ENCODE measurements at places on chromosomes 16 and 17. TPM values are rescaled to one million over a fixed set of nuclear protein-coding genes. Genes with fewer than 3 reads are reported as not detected.

- DNase-seq = no peak
- H3K27ac ChIP-seq = no peak overlapping the region
- no peaks in the 10 kb centered on the region for H3K36me3 ChIP-seq
- no peak overlapping the region for H3K4me3 ChIP-seq
- no peaks in the 10 kb centered on the region for H3K4me1 ChIP-seq
Observed at GRCh38 chr16:15925631-15926030, 23.8 kb upstream of the ABCC1 start.

GRCh38 chr17:60151355-60151754 is 1.6 kb downstream of the CA4 start:
- DNase-seq = no peak
- no peak overlapping the region for H3K27ac ChIP-seq
- H3K27me3 ChIP-seq = peaks cover 79% of the 10 kb centered on the region
- H3K36me3 ChIP-seq = no peaks in the 10 kb centered on the region
- H3K4me1 ChIP-seq = peaks cover 14% of the 10 kb centered on the region

GRCh38 chr16:318628-319027 is 33.9 kb downstream of the AXIN1 start:
- H3K36me3 ChIP-seq = no peaks in the 10 kb centered on the region
- no peak overlapping the region for H3K27ac ChIP-seq
- H3K4me3 ChIP-seq = no peak overlapping the region
- no peaks in the 10 kb centered on the region for H3K27me3 ChIP-seq
- DNase-seq = no peak

DNA sequence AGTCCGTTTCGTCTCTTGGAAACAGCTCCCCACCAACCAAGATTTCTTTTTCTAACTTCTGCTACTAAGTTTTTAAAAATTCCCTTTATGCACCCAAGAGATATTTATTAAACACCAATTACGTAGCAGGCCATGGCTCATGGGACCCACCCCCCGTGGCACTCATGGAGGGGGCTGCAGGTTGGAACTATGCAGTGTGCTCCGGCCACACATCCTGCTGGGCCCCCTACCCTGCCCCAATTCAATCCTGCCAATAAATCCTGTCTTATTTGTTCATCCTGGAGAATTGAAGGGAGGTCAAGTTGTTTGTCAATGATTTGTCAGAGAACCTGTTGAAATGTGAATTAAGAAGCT is 48.2 kb downstream of the IL21R start:
- no peak for DNase-seq
- peaks cover 23% of the 10 kb centered on the region for H3K27me3 ChIP-seq
- no peaks in the 10 kb centered on the region for H3K36me3 ChIP-seq

- peak overlapping the region; percentile 58 for H3K4me3 ChIP-seq
- no peaks in the 10 kb centered on the region for H3K36me3 ChIP-seq
- peak overlapping the region; percentile 88 for H3K27ac ChIP-seq
- no peaks in the 10 kb centered on the region for H3K27me3 ChIP-seq
- no peak for DNase-seq
- H3K4me1 ChIP-seq = peaks cover 31% of the 10 kb centered on the region
Observed at GRCh38 chr17:45135978-45136791, 698 bp downstream of the ACBD4 start.

- no peak overlapping the region for H3K4me3 ChIP-seq
- DNase-seq = no peak
- H3K27ac ChIP-seq = no peak overlapping the region
Observed at GRCh38 chr16:78562111-78562510, 462.7 kb downstream of the WWOX start.

GRCh38 chr17:82603981-82604448 is 44.2 kb downstream of the WDR45B start:
- DNase-seq = peak; percentile 79
- no peak overlapping the region for H3K4me3 ChIP-seq
- H3K27ac ChIP-seq = peak overlapping the region; percentile 45
- peaks cover 75% of the 10 kb centered on the region for H3K36me3 ChIP-seq
- no peaks in the 10 kb centered on the region for H3K4me1 ChIP-seq

CD300H gene
- total RNA-seq = not detected

- no peak overlapping the region for H3K27ac ChIP-seq
- no peaks in the 10 kb centered on the region for H3K27me3 ChIP-seq
- no peak for DNase-seq
- H3K4me1 ChIP-seq = no peaks in the 10 kb centered on the region
- H3K36me3 ChIP-seq = no peaks in the 10 kb centered on the region
Observed at GRCh38 chr17:62949036-62949435, 17.0 kb upstream of the TANC2 start.

DNA sequence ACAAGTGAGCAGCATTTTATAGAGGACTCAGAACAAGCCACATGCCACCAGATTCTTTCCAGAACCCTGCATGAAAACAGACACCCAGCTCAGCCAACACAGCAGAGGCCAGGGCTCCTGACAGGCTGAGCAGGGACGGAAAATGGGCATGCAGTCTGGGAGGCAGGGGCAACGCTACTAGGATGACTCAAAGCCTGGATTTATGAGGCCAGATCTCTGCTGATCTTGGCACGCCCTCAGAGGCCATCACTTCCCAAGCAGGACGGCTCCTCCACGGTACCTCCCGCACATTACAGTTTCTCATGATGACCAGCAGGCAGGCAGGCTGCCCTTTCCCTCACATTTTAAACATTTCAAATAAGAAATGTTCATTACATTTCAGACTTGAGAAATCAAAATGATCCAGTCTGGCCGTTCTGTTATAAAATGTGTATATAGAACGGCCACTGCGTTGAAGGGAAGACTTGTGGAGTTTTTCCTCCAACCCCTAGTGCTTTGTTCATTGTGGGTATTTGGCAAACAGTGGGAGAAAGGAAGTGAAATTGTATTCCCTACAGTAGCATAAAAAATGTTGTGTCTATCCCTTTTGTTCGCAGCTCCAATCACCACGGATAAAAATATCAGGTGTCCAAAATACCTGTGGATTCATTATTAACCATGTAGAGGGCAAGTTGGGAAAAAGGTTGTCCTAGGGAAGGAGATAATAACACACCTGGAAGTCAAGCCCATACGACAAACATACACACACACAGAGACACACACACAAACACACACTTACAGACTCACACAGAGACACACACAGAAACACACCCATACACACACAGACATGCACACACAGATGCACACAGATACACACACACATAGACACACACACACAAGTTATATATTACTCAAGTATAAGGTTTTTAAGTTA is 64.8 kb upstream of the ADAMTS18 start:
- H3K36me3 ChIP-seq = no peaks in the 10 kb centered on the region
- H3K27ac ChIP-seq = no peak overlapping the region
- no peaks in the 10 kb centered on the region for H3K27me3 ChIP-seq

YWHAE gene
- total RNA-seq = 378 TPM

GRCh38 chr17:17836818-17837379 is at the start of gene SREBF1:
Gene SREBF1, minus strand, starts transcription at chr17:17836986. Its CDS starts 169 bp downstream, at chr17:17836817.
- no peaks in the 10 kb centered on the region for H3K27me3 ChIP-seq
- no peaks in the 10 kb centered on the region for H3K36me3 ChIP-seq
- peak within 1 kb of the TSS; percentile 100 for H3K27ac ChIP-seq
- peak; percentile 86 for DNase-seq
- H3K4me1 ChIP-seq = no peaks in the 10 kb centered on the region
- H3K4me3 ChIP-seq = peak within 1 kb of the TSS; percentile 95

- no peaks in the 10 kb centered on the region for H3K27me3 ChIP-seq
- H3K4me1 ChIP-seq = no peaks in the 10 kb centered on the region
- no peak overlapping the region for H3K27ac ChIP-seq
- H3K36me3 ChIP-seq = no peaks in the 10 kb centered on the region
Observed at GRCh38 chr17:11047228-11047627, 193.8 kb upstream of the SHISA6 start.

DNA sequence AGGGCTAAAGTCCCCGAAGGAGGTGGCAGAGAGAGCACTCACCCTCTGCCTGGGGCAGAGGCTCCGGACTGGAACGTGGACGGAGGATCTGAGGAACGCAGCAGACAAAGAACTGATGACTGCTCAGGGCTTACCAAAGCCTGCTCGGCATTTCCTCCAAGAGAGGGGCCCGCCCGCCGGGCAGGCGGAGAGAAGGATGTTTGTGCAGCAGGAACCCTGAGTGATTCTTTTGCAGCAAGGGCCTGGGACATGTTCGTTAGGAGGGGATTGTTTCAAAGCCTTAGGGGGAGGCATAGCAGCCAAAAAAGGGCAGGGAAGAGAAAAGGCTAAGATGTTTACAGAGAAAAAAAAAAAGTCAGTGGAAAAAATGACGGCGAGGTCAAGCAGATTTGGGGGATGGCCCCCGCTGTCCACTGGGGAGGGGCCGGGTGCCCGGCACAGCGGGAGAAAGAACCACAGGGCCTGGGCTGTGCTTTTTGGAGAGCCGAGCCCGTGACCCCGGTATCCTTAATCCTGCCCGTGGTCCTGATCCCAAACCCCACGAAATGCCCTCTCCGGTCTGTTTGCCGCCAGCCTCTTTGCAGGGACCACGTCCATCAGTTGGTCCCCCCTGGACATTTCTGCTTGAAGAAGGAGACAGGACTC is 129.3 kb downstream of the NTN1 start:
- H3K4me3 ChIP-seq = no peak overlapping the region
- H3K27me3 ChIP-seq = no peaks in the 10 kb centered on the region
- no peaks in the 10 kb centered on the region for H3K36me3 ChIP-seq
- H3K27ac ChIP-seq = no peak overlapping the region
- H3K4me1 ChIP-seq = peaks cover 26% of the 10 kb centered on the region

GRCh38 chr17:75779987-75780889 is 4.4 kb upstream of the UNK start:
- H3K27me3 ChIP-seq = no peaks in the 10 kb centered on the region
- peaks cover 16% of the 10 kb centered on the region for H3K36me3 ChIP-seq
- peak overlapping the region; percentile 97 for H3K27ac ChIP-seq
- no peak for DNase-seq
- peaks cover 26% of the 10 kb centered on the region for H3K4me1 ChIP-seq
- no peak overlapping the region for H3K4me3 ChIP-seq

DNA sequence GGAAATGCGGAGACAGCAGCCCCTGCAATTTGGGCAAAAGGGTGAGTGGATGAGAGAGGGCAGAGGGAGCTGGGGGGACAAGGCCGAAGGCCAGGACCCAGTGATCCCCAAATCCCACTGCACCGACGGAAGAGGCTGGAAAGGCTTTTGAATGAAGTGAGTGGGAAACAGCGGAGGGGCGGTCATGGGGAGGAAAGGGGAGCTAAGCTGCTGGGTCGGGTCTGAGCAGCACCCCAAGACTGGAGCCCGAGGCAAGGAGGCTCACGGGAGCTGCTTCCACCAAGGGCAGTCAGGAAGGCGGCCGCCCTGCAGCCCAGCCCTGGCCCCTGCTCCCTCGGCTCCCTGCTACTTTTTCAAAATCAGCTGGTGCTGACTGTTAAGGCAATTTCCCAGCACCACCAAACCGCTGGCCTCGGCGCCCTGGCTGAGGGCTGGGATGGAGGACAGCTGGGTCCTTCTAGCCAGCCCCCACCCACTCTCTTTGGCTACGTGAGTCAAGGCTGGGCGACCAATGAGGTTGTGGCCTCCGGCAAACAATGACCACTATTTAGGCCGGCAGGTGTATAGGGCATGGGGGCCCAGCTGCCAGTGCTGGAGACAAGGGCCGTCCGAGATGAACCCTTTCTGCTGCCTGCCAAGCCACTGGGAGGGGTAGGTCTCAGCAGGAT is 507 bp downstream of the SERPINF1 start:
- peak overlapping the region; percentile 42 for H3K4me3 ChIP-seq
- no peaks in the 10 kb centered on the region for H3K36me3 ChIP-seq
- DNase-seq = peak; percentile 86
- H3K27ac ChIP-seq = peak overlapping the region; percentile 71
- H3K27me3 ChIP-seq = no peaks in the 10 kb centered on the region

DNA sequence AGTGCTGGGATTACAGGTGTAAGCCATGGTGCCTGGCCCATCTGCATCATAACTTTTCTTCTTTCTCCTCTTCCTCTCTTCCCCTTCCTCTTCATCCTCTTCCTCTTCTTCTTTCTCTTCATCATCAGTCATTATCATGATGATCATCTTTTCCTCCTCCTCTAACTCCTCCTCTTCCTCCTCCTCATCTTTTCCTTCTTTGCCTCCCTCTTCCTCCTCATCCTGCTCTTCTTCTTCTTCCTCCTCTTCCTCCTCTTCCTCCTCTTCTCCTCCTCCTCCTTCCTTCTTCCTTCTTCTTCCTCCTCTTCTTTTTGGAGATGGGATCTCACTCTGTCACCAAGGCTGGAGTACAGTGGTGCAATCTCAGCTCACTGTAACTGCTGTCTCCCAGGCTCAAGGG is 62.5 kb downstream of the SOCS1 start:
- H3K36me3 ChIP-seq = no peaks in the 10 kb centered on the region
- H3K4me1 ChIP-seq = no peaks in the 10 kb centered on the region
- H3K27me3 ChIP-seq = no peaks in the 10 kb centered on the region
- DNase-seq = no peak
- no peak overlapping the region for H3K27ac ChIP-seq

GRCh38 chr17:79104898-79105600 is 30.4 kb downstream of the ENGASE start:
- DNase-seq = no peak
- peaks cover 15% of the 10 kb centered on the region for H3K36me3 ChIP-seq
- H3K27ac ChIP-seq = no peak overlapping the region
- H3K4me1 ChIP-seq = no peaks in the 10 kb centered on the region
- H3K27me3 ChIP-seq = peaks cover 34% of the 10 kb centered on the region

PRR35 gene
- not detected for total RNA-seq

DNA sequence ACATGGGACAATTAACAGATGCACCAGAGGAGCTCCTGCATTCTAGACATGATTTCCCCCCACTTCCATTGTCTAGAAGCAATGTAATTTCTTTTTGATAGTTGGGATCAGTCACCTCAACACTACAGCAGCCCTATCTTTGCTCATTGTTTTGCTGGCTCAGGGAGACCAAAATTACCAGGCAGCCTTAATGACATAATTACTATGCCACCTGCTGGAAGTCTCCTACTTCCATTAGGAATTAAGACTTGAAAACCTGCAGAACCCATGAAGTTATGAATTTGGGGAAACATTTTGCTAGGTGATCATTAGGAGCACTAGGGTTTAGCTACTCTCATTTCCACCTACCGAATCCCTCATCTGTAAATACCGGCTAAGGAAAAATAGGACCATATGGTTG is 312.0 kb upstream of the CA10 start:
- H3K36me3 ChIP-seq = no peaks in the 10 kb centered on the region
- H3K27me3 ChIP-seq = no peaks in the 10 kb centered on the region
- no peaks in the 10 kb centered on the region for H3K4me1 ChIP-seq
- no peak overlapping the region for H3K4me3 ChIP-seq
- no peak overlapping the region for H3K27ac ChIP-seq

DNA sequence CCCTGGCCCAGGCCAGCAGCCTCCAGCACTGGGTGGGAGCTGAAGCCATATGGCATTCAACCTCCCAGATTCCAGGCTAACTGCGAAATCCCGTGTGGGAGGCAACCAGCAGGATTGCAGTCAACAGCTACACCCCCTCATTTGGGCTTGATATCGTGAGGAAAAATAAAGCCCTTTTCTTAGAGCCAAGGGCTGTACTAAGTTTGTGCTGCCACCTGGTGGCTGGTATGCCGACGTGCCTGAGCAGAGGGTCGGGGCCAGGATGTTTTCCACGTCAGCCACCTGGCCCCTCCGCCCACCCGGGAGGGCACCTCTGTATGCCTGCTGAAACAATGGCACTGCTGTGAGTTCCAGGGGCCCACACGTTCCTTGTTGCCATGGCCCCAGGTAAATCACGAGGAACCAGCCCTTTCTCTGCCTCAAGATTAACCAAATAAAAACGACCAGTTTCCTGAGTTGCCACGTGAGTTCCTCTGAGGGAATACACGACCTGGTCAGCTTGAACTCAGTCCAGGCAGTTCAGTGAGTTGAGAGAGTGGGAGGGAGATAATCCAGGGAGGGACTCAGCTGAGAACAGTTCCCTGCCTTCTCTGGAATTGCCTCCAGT is 9.0 kb downstream of the TMEM98 start:
- H3K4me1 ChIP-seq = peaks cover 5% of the 10 kb centered on the region
- H3K4me3 ChIP-seq = no peak overlapping the region
- H3K27me3 ChIP-seq = no peaks in the 10 kb centered on the region
- H3K27ac ChIP-seq = no peak overlapping the region
- peak; percentile 79 for DNase-seq
- H3K36me3 ChIP-seq = peaks cover 11% of the 10 kb centered on the region
